ENCODE measurements at places on chromosomes 6 and 20.

DNA sequence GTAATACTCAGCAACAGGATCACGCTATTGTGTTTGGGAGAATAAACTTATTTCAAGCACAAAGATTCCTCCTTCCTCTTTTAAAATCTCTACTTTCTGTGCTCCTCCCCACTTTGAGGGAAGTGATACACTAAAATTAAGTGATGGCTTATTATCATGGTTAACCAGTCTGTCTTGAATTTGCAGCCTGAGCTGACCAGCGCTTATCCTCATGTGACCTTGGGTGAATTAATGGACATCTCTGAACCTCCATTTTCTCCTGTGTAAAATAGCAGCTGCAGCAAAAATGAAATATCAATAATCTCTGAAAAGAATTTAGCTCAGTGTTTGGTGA, 222.6 kb downstream of the BCAS1 start:
- no peak for DNase-seq

DNA sequence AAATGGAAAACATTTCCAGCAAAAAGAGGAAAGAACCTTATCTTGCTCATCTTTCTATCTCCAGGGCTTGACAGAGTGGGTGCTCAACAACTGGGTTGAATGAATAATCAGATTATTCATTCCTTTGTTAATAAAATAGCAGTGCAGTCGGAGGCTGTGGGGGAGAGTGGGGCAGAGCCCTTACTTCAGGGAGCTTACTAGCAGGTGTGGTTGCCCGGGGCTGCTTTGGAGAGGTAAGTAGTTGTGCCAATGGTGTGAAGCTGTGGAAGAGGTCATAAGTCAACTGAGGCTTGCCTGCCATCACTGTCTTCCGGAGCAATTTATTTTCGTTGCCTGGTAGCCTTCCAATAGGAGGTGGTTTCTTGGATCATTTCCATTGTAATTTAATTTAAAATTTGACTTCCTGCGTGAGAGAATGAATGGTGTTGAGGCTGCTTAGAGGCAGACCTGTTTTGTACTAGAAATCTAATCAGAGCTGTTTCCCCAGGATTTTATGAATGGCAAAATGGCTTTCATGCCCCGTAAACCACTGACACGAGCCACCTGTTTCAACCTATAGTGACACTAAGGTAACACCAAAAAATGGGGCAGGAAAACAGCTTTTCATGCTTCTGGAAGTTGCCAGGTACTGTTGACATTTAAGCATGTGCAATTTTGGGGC, 51.4 kb downstream of the ZDHHC14 start:
- no peak for DNase-seq

DNA sequence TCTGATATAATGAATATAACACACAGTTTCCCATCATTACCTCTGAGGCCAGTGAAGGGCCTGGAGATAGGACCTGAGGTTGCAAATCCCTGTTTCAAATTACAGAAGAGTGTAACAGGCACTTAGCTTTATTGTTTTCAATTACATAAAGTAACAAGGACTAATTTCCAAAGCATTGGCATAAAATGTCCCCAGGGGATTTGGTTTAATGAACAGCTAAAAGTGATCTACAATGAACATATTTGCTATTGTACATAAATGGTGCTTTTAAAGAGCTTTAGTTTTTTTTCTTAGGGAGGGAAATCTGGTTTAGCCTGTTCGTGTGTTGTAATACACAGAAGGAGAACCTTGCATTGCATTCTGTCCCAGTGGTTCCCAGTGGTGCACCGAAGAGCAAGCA, 54.4 kb downstream of the HMGN3 start:
- no peak for DNase-seq

- no peak for DNase-seq
Observed at GRCh38 chr6:56199956-56200355, 47.4 kb downstream of the COL21A1 start.

- no peak for DNase-seq
Observed at GRCh38 chr20:43946659-43947315, 32.1 kb downstream of the TOX2 start.

DNA sequence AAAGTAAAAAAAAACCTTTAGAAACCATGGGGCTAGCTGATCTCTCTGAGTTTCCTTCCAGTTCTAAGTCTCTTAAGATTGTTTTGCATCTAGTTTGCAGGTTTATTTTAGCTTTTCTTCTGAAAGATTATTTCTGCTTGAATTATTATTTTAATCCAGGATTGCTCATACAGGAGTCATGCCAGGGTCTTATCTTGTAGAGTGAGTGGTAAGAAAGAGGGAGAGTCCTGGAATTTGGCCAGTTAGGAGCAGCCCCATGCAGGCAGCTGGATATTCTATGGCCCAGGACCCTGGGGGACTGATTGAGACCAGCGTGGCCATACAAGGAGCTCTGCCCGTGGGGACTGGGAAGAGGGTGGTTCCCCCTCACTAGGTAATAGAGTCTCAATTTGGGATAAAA, 178.9 kb upstream of the HEY2 start:
- no peak for DNase-seq

- no peak for DNase-seq
Observed at GRCh38 chr6:125780540-125781313, 10.0 kb upstream of the NCOA7 start.

DNA sequence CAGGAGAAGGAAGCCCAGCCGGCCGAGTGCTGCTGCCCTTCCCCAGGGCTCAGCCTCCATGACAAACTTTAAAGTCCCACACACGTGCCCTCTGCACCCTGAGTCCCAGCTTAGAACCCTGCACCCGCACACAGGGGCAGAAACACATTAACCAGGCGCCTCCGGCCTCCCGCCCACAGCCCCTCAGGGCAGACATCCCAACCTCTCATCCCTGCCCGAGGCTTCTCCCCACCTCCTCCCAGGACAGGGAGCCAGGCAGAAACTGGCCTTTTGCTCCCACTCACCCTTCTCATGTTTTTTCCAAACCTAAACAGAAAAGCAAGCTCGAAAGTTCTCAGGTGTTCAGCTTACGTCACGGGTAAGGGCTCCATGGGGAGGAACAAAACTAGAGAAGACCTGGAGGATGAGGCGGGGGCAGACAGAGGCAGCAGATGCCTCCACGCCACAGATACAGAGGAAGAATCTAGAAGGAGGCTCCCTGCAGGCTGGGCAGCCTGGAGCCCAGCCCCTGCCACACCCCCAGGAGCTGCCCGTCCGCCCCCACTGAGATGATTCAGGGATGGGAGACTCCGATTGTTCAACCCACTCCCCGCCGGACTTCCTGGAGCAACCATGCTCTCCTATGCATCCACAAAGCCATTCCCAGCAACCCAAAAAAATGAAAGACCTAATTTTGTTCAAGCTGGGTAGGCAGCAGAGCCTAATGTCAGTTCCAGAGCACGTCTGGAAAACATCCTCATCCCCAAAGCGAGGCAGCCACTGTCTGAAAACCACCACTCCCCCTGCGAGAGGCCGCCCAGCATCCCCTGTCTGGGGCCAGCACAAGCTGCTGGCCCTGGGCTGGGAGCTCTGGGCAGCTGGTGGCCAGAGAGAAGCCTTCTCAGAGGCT, 8.8 kb downstream of the KCNQ2 start:
- DNase-seq: peak; percentile 58

GRCh38 chr6:136517002-136517401, 33.2 kb downstream of the MAP7 start:
- no peak for DNase-seq

GRCh38 chr20:675453-676314, at the start of gene SCRT2:
Gene SCRT2, minus strand, starts transcription at chr20:675802. Its CDS starts 201 bp downstream, at chr20:675601.
- peak; percentile 95 for DNase-seq

DNA sequence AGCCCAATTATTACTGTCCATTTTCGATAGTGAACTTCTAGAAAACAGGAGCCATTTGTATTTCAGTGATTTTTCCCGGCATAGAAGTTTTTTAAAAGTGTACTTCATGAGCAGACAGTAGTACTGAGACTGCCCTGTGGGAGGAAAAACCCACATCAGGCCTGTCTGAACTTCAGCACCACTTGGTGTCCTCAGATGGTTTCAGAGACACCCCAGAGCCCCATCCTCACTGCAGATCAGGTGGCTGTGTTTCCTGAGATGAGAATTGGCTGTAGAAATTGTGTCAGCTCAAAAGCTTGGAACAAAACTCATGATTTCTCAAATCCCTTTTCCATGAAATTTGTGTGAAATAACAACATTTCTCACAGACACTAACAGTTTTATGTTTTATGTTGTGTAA, 110.0 kb upstream of the RIN2 start:
- no peak for DNase-seq

DNA sequence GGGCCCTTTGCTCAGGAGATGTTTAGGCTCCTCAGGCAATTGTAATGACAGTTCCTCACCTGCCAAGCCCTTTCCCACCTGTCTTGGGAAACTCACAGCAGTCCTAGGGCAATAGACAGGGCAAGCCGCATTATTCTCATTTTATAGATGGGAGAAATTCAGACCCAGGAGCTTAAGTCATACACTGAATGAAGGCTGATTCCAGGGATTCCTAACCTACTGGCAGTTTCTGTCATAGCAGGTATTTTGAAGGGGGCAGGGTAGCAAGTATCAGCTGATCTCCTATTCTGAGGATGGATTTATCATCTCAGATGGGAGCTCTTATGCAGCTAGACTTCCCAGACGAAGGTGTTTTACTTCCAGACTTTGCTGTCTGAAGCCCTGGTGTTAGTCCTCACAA, 61.4 kb upstream of the MYL9 start:
- no peak for DNase-seq

DNA sequence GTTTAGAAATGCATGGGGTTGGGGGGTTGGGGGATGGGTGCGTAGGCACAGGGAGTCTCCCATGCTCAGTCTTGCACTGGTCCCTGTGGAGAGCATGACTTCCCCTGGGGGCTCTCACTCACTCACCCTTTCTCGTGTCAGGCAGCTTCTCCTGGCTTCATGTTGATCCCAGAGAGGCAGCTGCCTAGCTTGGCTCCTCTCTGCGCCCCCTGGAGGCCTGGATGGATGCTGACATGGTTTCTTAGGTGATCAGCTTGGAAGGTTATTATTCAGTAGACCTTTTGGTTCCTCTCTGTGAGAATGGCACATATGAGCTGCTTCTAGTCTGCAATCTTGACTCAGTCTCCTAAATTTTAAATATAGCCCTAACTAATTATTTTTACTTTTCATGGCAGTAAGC, 109.3 kb upstream of the FAM83B start:
- DNase-seq: no peak

GRCh38 chr6:108294297-108294726, 542 bp upstream of the AFG1L start:
- no peak for DNase-seq

GRCh38 chr6:103122766-103123601, 1729.5 kb downstream of the GRIK2 start:
- DNase-seq: no peak

DNA sequence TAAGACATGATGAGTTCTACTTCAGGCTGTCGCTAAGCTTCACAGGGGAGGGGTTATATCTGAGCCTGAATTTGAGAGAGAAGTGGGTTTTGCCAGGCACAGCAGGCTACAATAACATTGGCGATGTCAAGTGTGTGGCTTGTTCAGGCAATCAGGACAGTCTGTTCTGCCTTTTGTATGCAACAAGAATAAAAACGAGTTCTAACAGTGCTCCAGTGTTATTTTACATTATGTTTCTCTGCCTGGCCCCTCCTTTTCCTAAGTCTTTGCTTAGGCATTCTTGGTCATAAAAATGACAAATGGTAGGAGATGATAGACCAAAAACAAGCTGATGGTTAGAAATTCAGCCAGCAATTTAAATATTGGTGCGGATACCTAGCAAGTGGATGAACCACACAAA, 26.8 kb downstream of the PAQR8 start:
- no peak for DNase-seq

DNA sequence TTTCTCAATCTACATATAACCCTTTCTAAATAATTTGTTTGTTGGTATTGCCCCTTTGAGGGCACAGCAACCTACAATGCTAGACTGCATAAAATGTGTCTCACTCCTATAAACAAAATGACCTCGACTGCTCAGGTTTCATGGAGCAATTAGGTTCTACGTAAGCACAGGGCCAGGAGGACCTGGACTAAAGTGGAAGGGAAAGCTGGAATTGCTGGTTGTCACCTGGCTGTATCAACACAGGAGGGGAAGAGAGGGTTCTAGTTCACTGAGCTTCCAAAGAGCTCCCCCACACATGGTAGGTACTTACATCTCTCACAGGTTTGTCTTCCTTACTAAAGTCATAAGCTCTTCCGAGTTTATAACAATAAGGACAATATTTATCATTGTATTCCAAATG, 51.0 kb downstream of the NCOA6 start:
- DNase-seq: no peak

DNA sequence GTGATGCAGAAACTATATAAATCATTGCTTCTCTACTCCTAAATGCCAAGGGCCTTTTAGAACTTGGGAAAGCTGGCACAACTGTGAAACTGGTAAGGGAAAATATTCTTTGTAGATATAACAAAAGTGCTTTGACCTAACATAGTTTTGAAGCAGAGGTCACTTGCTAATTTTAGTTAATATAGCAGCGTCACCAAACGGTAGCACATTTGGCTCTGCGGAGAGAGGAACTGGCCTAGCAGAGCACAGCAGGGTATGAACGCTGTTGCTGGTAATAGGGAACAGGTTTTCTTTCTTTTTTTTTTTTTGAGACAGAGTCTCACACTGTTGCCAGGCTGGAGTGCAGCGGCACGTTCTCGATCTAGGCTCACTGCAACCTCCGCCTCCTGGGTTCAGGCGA, 67.4 kb downstream of the ECT2L start:
- DNase-seq: no peak

GRCh38 chr6:124714728-124715127, 247.5 kb upstream of the RNF217 start:
- no peak for DNase-seq

GRCh38 chr20:47610945-47611250, 109.2 kb downstream of the NCOA3 start:
- no peak for DNase-seq

DNA sequence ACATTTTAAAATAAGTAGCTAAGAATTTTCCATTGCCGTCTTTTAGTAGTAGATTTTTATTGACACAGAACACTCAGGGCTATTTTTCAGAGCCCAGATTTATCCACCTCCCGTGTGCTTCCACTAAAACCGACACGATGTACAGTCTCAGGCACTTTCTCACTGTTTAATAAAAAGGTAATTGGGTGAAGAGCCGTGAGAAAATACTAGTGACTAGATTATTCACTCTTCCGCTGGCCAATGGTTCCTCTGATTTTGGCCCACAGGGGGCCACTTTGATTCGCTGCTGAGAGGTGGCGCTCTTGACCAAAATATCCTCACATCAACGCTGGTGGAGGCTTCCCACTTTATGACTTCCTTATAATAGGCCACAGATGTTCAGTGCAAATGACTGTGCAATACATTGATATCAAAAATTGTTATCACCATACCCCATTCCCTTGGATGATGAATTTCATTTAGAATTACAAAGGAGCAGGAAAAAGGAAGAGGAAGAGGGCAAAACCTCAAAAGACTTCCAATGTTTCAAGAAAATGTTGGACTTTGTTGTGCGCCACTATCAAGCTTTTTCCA, 12.3 kb upstream of the HDDC2 start:
- no peak for DNase-seq

- DNase-seq: peak; percentile 45
Observed at GRCh38 chr6:166775180-166775922, 148.3 kb upstream of the RPS6KA2 start.

GRCh38 chr20:33217052-33217451, at the start of gene BPIFA3:
Gene BPIFA3, plus strand, starts transcription at chr20:33217352. Its CDS starts 185 bp downstream, at chr20:33217537.
- DNase-seq: no peak

GRCh38 chr6:104956731-104957294, at the start of gene LIN28B:
Gene LIN28B, plus strand, starts transcription at chr6:104957107. Its CDS starts 144 bp downstream, at chr6:104957251.
- DNase-seq: no peak

- no peak for DNase-seq
Observed at GRCh38 chr6:168122521-168122920, 43.5 kb upstream of the FRMD1 start.

All from frontal cortex (tissue), 4 donors.